ENCODE measurements at places on chromosomes 13 and 19.

GRCh38 chr19:48818234-48818820 lies 7.5 kb upstream of the BCAT2 start:
- DNase-seq = no peak

DNA sequence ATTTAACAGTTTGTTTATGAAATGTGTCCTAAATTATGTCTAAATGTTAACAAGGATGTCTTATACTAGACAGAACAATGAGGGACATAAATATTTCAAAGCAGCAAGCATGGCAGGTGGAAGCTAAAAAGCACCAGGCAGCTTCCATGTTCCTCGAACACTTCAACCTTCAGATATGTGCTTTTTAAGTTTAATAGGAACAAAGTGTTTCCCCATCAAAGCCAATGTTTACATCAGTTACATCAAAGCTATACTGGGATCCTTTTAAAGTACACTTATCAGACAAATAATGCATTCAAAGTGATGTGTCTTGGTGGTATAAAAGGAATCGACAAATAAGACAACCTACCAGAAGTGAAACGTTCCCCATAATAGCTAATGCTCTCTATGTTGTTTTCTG lies 2841.1 kb upstream of the PCDH20 start:
- no peak for DNase-seq

GRCh38 chr19:53813996-53814395 lies 10.1 kb downstream of the NLRP12 start:
- DNase-seq = peak; percentile 12

DNA sequence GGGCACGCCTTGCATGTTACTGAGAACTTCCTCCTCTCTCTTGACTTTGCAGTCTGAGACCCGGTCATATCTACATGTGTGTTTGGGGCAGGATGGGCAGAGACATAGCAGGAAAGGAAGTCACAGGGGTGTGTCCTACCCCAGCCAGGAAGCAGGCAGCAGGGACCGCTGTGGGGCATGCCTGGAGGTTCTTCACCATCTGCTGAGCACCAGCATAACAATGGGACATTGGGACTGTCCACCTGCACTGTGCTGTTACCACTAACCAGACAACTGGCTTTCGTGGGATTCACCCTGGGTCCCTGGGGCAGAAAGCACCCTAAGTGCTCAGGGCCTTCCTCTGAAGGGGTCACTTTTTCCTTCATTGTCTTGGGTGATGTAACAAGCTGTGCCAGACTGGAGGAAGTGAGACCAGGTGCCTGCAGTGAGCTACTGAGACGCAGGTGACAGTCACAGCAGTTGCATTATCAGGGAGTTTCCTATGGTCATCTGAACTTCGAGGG lies 2.6 kb upstream of the HAUS5 start:
- DNase-seq = no peak

DNA sequence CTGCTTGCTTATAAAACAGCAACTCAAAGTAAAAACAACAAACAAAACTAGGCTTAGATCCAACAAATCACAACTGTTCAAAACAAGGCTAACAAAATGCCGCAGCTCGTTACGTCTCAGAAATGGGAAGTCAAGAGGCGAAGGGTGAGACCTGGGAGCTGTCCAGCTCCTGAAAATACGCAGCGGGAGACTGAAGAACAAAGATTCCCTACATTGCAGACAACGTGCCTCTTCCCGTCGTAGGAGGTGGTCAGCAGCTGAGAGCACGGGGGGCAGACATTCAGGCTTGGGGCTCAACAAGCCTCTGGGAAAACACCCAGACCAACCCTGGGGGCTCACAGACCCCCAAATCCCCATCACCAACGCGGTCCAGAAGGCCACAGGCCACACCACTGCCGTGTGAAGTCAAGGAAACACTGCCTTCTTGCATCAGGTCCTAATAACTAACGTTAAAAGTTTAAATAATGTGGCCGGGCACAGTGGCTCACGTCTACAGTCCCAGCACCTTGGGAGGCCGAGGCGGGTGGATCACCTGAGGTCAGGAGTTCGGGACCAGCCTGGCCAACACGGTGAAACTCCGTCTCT lies 13.5 kb downstream of the PLPP2 start:
- no peak for DNase-seq
